Heart right ventricle (tissue), 16 donors: ENCODE measurements at places on chromosomes 4 and X. TPM values are rescaled to one million over a fixed set of nuclear protein-coding genes. Genes with fewer than 3 reads are reported as not detected.

SPANXC gene
- not detected for total RNA-seq

MAGEA2 gene
- not detected for total RNA-seq

ZNF732 gene
- 0.19 TPM for total RNA-seq

DRP2 gene
- 0.04 TPM for total RNA-seq

SLC9A6 gene
- 12.9 TPM for total RNA-seq

ADAMTS3 gene
- 0.40 TPM for total RNA-seq

MAGEC3 gene
- total RNA-seq = not detected
